ENCODE measurements at places on chromosomes 6 and 20.

GRCh38 chr6:53451165-53451564, 93.7 kb downstream of the GCLC start:
- H3K4me3 ChIP-seq, result no peak overlapping the region
- no peaks in the 10 kb centered on the region for H3K4me1 ChIP-seq
- no peaks in the 10 kb centered on the region for H3K36me3 ChIP-seq
- no peaks in the 10 kb centered on the region for H3K27me3 ChIP-seq
- no peak for DNase-seq
- H3K27ac ChIP-seq, result no peak overlapping the region

- no peaks in the 10 kb centered on the region for H3K4me1 ChIP-seq
- H3K4me3 ChIP-seq, result no peak overlapping the region
- no peak overlapping the region for H3K27ac ChIP-seq
These were observed 274.0 kb downstream of the MAFB start for GRCh38 chr20:40414843-40415615.

GRCh38 chr20:47761482-47762047, 23.7 kb downstream of the SULF2 start:
- no peak for DNase-seq
- H3K27me3 ChIP-seq, result peaks cover 10% of the 10 kb centered on the region
- H3K36me3 ChIP-seq, result peaks cover 12% of the 10 kb centered on the region
- no peak overlapping the region for H3K4me3 ChIP-seq
- no peak overlapping the region for H3K27ac ChIP-seq

- H3K27ac ChIP-seq, result no peak overlapping the region
- no peaks in the 10 kb centered on the region for H3K27me3 ChIP-seq
- H3K4me3 ChIP-seq, result no peak overlapping the region
- DNase-seq, result no peak
These were observed 327.0 kb downstream of the BMP2 start for GRCh38 chr20:7094438-7094997.

DNA sequence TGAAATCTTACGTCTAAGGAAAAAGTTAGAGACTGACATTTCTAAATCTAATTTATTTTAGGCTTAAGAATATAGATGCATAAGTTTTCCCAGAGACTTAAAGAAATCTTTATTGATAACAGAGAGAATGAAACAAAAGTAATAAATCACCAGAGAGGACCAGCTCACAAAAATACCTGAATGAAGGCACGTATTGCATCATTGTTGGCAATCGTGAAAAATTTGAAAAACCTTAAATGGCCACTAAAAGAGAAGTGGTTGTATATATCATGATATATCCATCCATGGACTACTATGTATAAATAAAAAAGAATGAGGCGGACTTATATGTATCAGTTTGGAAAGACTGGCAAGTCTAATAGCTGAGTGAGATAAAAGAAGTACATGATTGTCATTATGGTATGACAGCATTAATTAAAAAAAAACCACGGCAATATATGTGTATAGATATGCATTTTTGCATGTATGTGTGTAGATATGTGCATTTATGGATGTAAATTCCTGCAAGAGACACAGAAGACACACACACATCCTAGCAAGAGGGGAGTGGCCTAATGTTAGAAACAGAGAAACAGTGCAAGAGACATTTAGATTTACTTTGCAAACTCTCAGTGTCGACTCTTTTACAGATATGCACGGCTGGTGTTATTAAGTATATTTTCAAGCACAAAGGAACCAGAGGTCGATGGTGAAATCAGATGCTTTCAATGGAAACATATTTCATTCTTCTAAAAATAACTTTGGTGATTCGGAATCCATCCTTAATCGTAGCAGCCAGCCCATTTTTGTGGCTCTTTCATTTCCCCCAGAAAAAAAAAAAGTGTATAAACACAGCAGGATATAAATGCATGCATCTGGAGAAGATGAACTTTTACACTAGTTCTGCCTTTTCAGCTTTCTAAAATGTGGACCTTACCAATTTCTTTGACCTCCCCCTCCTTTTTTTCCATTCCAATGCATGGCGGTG, 156.1 kb upstream of the SALL4 start:
- H3K4me3 ChIP-seq, result no peak overlapping the region
- no peak overlapping the region for H3K27ac ChIP-seq
- H3K27me3 ChIP-seq, result peaks cover 6% of the 10 kb centered on the region
- no peak for DNase-seq
- H3K4me1 ChIP-seq, result peaks cover 10% of the 10 kb centered on the region
- no peaks in the 10 kb centered on the region for H3K36me3 ChIP-seq

GRCh38 chr6:135222623-135223022, 41.5 kb downstream of the MYB start:
- H3K4me1 ChIP-seq, result no peaks in the 10 kb centered on the region
- no peak overlapping the region for H3K4me3 ChIP-seq
- H3K36me3 ChIP-seq, result no peaks in the 10 kb centered on the region
- no peak overlapping the region for H3K27ac ChIP-seq
- no peaks in the 10 kb centered on the region for H3K27me3 ChIP-seq

- no peak overlapping the region for H3K27ac ChIP-seq
- H3K27me3 ChIP-seq, result no peaks in the 10 kb centered on the region
- H3K4me1 ChIP-seq, result no peaks in the 10 kb centered on the region
- no peak for DNase-seq
These were observed 200.3 kb downstream of the SYNDIG1 start for GRCh38 chr20:24669701-24670100.

GRCh38 chr20:39822667-39823066, 860.5 kb downstream of the DHX35 start:
- H3K4me3 ChIP-seq, result no peak overlapping the region
- DNase-seq, result no peak
- no peaks in the 10 kb centered on the region for H3K36me3 ChIP-seq
- H3K27me3 ChIP-seq, result no peaks in the 10 kb centered on the region
- no peak overlapping the region for H3K27ac ChIP-seq

DNA sequence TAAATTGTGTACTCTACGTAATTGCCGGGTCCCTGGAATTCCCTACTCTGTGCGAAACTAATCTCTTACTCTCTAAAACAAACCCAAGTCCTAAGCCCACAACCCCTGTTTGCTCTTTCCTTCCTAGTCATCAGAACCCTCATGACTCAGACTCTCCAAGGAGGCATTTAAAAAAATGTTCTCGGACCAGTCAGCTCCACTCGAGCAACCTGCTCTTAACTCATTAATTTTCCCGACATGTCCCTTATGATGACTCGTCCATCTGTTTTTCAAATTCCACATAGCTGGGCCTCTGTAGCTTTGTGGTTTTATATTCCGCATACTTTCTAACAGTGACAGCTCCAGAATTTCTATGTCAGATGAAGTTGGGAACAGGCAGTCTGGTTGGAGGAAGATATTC, 2.6 kb upstream of the MUC22 start:
- peaks cover 22% of the 10 kb centered on the region for H3K4me1 ChIP-seq
- peak overlapping the region; percentile 7 for H3K27ac ChIP-seq
- DNase-seq, result peak; percentile 61
- H3K27me3 ChIP-seq, result no peaks in the 10 kb centered on the region
- no peaks in the 10 kb centered on the region for H3K36me3 ChIP-seq

GRCh38 chr20:8272766-8273165, 140.7 kb downstream of the PLCB1 start:
- H3K27ac ChIP-seq, result no peak overlapping the region
- no peak for DNase-seq
- no peaks in the 10 kb centered on the region for H3K4me1 ChIP-seq
- no peaks in the 10 kb centered on the region for H3K36me3 ChIP-seq

DNA sequence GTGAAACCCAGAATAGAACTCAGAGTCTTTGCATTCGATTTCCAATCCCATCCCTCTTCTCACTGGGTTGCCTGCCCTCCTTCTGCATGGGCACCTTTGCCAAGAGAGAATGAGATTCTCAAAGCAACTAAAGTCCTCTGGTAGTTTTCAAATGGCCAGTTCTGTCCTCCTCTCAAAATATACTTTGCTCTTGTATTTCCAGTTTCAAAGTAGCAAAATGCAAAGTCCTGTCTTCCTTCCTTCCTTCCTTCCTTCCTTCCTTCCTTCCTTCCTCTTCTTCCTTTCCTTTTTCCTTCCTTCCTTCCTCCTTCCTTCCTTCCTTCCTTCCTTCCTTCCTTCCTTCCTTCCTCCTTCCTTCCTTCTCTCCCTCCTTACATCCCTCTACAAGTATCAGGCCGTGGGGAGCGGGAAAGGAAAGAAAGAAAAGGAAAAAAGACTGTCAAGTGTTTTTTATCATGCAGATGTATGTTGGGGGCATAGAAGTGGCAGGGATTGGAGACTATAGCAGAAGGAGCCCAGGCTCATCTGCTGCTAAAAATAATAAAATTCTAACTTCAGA, 265.2 kb downstream of the CD83 start:
- no peak overlapping the region for H3K4me3 ChIP-seq
- no peak overlapping the region for H3K27ac ChIP-seq
- H3K36me3 ChIP-seq, result no peaks in the 10 kb centered on the region
- no peak for DNase-seq

GRCh38 chr6:16706911-16707783, 54.1 kb downstream of the ATXN1 start:
- H3K36me3 ChIP-seq, result no peaks in the 10 kb centered on the region
- H3K4me3 ChIP-seq, result no peak overlapping the region
- H3K27me3 ChIP-seq, result no peaks in the 10 kb centered on the region
- H3K4me1 ChIP-seq, result peaks cover 51% of the 10 kb centered on the region

DNA sequence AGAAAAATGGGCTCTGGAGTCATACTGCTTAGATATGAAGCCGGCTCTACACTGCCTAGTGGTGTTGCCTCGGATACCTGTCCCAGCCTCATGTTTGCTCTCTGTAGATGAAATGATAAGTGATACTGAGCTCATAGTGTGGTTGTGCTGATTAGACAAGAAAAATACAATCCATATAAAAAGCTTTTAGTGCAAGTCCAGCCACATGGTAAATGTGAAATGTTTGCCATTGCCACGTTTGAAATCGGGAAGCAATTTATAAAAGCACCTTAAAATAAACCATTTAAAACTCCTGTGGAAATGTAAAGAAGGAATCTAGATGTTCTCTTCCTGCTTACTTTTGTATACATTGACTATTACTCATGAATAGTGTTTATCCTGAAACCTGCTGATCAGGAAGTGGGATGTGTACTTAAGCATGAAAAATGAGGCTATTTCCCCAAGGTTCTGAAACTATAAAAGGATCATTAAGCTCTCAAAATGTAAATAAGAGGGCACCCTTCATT, 13.1 kb upstream of the PBOV1 start:
- H3K27ac ChIP-seq, result peak overlapping the region; percentile 83
- no peak overlapping the region for H3K4me3 ChIP-seq
- DNase-seq, result peak; percentile 63
- peaks cover 62% of the 10 kb centered on the region for H3K4me1 ChIP-seq
- H3K36me3 ChIP-seq, result no peaks in the 10 kb centered on the region

DNA sequence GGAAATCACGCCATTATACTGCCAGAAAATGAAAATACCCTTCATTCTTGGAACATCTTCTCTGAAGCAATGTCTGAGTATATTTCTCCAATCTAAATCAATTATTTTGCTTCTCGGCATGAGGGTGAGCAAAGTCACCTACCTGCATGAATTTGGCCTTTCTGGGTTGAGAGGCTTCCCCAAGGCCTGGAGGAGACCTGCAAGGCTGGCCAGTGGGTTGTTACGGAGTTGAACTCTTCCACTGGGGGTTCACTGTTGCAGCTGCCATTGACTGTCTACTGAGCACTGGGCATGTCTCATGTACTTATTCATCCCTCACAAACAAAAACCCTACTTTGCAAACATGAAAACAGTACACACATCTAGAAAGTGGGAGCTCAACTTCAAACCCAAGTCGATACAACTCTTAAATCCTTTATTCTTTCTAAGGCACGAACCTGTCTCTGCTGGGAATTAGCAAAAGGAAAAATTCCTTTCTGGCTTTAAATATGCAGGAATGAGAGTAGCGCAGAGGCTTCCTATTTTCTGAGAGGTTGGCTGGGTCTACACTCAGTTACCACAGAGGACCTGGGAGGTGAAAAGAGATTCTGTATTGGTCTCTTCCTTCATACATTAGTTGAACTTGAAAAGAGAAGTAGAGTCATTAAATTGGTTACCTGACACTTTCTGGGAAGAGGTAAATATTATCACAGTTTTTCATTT, 87.6 kb upstream of the SGK1 start:
- no peak for DNase-seq
- no peaks in the 10 kb centered on the region for H3K27me3 ChIP-seq
- H3K4me1 ChIP-seq, result peaks cover 4% of the 10 kb centered on the region
- H3K27ac ChIP-seq, result no peak overlapping the region
- H3K36me3 ChIP-seq, result no peaks in the 10 kb centered on the region
- H3K4me3 ChIP-seq, result no peak overlapping the region

DNA sequence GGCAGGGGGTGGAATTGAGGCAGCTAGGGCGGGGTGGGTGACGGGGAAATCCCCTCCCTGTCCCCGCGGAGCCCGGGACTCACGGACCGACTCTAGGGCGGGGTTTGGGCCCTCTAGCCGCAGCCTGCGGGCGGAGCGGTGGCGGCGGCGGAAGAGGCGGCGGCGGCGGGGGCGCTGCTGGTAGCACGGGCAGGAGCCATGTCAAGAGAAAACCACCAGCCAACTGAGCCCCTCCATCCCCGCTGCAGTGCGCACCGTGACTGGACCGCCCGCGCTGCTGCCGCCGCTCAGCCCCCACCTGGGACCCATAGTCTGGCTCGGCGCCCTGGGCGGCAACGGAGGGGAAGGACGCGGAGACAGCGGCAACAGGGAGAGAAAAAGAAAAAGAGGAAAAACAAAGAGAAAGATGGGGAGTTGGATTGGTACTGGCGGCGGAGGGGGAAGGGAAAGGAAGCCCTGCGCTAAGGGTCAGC, 1.2 kb upstream of the C6orf62 start:
- peaks cover 44% of the 10 kb centered on the region for H3K4me1 ChIP-seq
- H3K27me3 ChIP-seq, result no peaks in the 10 kb centered on the region
- DNase-seq, result peak; percentile 85
- peak overlapping the region; percentile 92 for H3K4me3 ChIP-seq

GRCh38 chr6:8442150-8442549, 6.8 kb upstream of the SLC35B3 start:
- H3K27me3 ChIP-seq, result no peaks in the 10 kb centered on the region
- DNase-seq, result no peak
- no peaks in the 10 kb centered on the region for H3K4me1 ChIP-seq
- H3K27ac ChIP-seq, result no peak overlapping the region
- no peaks in the 10 kb centered on the region for H3K36me3 ChIP-seq

Measured in stomach (tissue), 19 donors.